NCI-H446 treated with DMSO at 0.1 percent for 48 hours (cell line): ENCODE measurements at places on chromosomes 7 and 10.

DNA sequence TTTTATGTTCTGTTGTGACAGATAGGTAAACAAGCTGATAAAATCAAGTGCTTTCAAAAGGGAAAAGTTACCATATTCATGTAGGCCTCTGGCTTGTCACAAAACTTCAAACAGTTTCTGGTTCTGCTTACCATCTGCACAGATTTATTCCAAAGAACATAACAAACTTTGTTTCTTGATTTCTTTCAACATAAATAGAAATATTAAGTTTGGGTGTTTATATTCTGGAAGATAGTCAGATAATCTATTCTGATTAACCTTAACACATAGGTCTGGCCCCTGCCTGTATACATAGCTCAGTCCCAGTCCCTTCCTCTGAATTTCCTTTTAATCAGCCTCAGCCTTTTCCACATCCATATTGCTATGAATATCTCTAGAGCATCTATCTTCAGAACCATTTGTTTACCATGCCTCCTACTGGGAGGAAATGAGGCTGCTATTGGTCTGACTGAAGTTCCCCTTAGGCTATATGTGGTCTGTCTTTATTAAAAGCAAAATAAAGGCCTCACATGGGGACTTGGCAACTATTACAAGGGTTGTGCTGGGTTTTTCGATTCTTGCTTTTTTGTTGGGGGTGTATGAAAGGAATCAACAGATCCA, 319.0 kb downstream of the HPSE2 start:
- no peak for DNase-seq

DNA sequence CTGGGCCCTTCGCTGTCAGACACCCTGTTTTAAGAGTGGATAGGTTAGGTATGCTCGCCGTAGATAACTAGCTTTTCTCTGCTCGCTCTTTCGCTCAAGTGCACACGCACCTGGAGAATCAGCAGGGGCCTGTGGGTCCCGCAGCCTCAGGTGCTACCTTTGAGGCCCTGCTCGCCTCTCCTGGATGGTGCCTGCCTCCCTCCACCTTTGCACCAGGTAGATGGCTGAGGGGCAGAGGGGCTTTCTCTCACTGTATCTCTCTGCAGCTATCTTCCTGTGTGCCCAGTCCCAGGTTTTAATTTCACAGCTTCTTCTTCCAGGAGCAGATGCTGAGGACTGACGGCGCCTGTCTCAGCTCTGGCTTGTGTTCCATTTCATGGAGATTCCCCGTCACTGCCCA, 227.9 kb downstream of the TCF7L2 start:
- no peak for DNase-seq

DNA sequence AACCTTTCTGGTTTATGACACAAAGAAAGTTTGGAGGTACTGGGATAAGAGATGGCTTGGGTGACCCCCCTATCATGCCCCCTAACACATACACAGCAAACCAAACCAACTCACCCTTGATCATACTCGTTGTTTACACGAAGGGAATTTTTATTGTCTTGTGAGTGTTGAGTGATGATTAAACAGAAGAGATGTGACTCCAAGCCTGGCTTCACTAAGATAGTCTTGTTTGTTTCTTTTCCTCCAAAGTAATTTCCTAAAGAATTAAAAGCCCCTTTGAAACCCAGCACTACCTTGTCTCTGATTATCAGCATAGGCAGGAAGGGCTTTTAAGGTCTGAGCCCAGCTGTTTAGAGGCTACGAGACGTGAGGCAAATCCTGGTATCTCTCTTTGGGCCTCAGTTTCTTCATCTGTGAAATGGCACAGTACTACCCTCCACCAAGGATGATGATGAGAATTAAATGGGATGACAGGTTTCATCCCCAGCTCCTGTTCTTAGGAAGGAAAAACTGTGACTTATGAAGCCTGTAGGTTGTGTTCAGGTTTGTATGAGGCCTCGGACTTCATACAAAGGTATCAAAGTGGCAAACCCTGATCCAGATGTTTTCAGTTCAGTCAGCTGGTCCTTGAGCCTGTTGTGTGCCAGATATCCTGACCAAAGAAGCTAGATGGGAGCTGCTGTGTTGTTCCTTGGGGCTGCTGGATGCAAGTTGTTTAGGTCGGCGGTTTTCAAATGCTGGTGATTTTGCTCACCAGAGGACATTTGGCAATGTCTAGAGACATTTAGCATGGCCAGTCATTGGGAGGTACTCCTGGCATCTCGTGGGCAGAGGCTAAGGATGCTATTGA, 51.8 kb downstream of the TCF7L2 start:
- DNase-seq, result no peak

DNA sequence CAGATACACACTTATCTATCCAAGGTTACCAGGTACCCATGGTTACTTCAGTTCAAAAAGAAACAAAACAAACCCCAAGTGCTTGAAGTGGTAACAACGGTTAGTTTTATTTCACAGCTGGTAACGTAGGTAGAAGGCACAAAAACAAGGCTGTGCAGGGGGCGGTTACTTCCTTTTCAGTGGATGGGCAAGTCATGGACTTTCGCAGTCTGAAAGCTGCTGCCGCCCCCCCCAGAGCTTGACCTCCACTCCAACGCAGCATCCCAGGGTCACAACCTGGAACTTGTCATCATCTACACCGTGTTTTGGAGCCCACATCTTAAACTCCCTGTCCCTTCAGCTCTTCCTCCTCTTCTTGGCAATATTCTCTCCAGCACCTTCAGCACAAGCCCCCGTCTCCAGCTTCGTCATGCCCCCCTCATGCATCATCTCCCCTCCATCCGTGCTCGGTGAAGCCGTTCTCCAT, 181.2 kb upstream of the ITGB1 start:
- DNase-seq, result no peak

GRCh38 chr7:26760501-26760900, 103.9 kb downstream of the SKAP2 start:
- DNase-seq, result no peak

DNA sequence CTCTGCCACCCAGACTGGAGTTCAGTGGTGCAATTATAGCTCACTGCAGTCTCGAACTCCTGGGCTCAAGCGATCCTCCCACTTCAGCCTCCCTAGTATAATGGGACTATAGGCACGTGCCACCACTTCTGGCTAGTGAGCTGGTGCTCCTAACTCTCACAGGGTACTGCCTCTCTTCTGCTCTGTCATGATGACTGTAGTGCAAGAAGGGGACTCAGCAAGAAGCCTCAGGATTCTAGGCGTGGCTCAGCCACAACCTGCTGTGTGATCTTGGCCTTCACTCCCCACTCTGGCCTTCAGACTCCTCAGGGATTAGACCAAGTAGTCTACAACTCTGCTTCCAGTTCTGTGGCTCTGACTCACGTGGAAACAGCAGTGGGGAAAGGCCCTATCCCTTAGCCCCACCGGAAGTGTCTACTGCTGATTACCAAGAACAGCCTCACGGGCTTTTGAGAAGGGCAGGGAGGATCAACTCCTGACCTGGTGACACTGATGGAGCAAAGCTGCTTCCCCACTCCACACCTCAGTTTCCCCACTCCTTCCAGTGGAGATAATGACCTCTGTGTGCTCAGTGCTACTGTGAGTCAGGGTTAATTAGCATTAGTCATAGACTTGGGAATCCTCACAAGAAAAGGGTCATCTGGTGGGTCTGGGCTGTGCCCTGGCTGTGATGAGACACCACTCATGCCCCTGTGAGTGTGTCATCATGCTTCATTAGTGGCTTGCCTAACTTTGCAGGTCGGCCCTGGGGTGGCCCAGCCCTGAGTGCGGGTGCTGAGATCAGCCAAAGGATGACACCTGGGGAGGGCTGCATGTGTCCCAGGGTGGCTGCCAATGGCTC, 41.1 kb downstream of the ZC3HC1 start:
- DNase-seq, result no peak
